Stimulated activated CD8-positive, alpha-beta memory T cell treated with anti-CD3 and anti-CD28 coated beads, Interleukin-7, amount 100 ng/mL, for 1 hour (primary cell): ENCODE measurements at places on chromosomes 1 and 21.

DNA sequence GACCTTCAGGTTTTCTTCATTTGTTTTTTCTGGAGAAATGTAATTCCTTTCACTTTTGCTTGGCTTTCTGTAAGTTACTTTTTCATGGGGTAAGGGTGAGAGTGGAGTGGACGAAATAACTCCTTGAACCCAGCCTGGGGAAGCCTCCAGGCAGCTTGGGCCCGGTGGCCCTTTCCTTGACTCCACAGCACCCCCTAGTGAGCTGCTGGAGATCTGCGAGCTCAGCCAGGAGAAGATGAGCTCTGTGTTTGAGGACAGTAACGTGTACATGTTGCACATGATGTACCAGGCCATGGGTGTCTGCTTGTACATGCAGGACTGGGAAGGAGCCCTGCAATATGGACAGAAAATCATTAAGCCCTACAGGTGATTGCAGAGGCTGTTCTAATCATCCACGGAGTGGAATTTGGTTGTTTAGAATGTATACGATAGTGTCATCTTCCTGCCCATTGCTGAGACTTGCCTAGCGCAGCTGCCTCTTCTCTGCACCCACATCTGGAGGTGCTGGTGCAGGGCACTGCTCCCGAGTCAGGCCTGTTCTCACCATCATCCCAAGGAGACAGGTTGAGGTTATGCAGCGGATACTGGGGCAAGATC is 51.0 kb downstream of the SMYD2 start:
- DNase-seq: no peak

DNA sequence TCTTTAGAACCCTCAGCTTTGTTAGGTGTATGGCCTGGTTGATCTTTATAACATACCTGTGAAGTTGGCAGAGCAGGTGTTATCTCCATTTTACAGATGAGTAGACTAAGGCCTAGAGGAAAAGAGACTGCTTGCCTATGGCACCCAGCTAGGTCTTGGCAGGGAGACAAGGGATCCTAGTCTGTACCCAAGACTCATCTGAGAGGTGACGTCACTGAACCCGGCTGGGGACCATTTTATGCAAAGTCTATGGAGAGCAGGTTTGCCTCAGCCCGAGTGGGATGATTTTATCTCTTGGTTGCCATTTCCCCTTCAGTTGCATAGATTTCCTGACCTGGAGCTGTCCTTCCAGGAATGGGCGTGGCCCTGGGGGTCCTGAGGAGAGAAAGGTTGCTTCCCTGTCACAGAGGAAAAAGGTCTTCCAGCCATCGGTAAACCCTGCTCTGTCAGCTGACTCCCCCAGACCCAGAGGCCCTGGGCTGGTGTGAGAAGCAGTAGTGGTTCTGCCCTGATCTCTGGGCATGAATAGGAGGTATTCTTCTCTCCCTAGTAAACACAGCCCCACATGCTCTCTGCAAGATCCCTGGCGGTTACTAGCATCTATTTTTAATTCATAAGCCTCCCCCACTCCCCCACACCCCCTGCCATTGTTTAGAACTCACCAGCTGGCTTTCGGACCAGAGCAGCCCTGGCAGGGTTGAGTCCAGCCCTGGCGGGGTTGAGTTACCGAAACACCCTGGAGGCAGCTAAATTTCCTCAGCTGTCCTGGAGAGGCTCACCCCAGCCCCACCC is 19.6 kb downstream of the TMCC2 start:
- no peak for DNase-seq

GRCh38 chr1:190679983-190680382 is 202.3 kb upstream of the BRINP3 start:
- no peak for DNase-seq

GRCh38 chr1:216690603-216691002 is 32.6 kb downstream of the ESRRG start:
- no peak for DNase-seq

DNA sequence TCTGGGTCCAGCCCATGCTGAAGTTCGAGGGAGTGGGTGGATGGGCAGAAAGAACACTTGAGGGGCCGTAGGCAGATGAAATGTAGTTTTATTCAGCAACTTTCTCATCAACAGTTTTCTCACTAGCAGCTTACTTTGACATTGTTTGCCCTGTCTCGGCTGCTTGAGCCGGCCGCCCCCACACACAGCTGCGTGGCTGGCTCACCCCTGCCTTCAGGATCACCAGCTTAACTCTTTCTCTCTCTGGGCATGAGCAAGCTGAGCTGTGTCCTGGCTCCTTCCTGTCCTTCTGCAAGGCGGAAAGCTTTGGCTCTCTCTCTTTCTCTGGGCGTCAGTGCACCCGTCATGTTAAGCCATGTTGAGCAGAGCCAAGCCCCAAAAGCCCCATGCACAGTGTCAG is 104.4 kb upstream of the GNG12 start:
- DNase-seq: no peak

DNA sequence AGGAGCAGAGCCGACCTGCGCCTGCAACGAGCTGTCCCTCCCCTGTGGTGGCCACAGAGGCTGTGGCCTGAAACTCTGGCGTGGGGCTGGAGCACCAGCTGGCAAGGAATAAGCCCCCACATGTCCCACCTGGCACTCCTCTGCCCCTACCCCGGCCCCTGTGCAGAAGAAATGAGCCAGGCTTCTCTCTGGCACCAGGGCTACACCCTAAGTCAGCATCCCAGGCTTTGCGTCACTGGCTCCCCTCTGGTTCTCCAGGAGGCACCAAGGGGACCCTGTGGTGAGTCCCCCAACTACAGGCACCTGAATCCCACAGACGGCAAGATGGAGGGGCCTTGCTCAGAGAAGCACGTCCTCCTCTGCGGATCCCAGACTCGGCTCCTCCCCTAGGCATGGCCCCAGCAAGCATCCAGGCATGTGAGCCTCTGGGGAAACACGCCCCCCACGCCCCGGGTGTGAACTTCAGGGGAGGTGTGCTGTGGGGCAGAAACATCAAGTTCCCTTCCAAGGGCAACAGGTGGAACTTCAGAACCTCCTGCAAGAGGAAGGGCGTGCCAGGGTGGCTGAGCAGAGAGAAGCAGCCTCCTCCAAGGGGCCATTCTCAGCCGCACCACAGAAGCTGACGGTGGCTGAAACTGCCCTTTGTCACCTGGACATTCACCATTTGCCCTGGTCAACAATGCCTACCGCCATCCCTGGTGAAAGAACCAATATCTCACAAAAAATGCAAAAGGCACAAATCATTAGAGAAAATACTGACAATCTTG is 2.9 kb downstream of the KRTAP10-7 start:
- DNase-seq: no peak

DNA sequence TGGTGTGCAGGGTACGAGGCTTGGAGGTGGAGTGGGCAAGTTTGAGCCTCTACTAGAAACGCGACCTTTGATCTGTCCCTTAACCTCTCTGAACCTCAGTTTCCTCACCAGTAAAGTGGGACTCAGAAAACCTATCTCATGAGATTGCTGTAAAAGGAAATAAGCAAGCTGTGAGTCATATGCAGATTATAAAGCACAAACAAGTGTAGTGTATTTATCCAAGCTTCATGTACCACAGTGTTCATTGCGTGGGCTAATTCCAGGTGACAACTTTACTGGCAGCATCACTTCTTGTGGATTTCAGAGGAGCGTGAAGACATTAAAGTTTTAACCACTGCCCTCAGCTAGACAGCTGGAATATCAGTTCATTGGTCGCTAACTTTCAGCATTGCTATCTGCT is 44.4 kb downstream of the ZNF697 start:
- DNase-seq: no peak

- DNase-seq: no peak
These were observed 149.3 kb downstream of the ZC3H11B start for GRCh38 chr1:219463636-219464035.
